ENCODE measurements at places on chromosomes 6 and 20. TPM values are rescaled to one million over a fixed set of nuclear protein-coding genes. Genes with fewer than 3 reads are reported as not detected.

The PRND gene
- not detected for total RNA-seq

The PTK7 gene
- total RNA-seq, result 3.3 TPM

GRCh38 chr6:90495216-90495817 lies 91.6 kb downstream of the MAP3K7 start:
- DNase-seq, result no peak

The SLC35D3 gene
- not detected for total RNA-seq

DNA sequence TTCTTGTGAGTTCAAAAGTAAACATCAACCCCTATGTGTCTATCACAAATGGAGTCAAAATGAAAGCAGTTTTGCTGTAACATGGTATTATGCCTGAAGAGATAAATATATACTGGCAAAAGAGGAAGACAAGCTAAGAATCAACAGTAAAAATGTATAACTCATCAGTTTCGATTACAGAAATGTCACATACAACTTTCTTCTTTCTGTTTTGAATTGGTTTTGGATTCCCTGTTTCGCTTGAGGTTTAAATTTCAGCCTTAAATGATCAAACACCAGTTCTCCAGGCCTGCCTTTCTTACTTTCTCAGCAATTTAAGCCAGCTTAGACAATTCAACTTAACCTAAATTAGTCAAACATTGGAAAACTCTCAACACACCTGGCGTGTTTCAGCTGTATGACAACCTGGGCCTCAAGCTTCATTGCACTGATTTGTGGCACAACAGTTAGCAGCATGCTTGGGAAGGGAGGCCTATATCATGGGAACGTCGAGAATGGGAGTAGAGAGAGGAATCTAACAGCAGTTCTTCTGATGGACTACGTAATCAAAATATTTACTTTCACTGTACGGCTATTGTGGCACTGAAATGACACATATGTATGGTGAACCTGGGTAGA lies 51.9 kb upstream of the MARCKS start:
- no peak for DNase-seq

The ERVFRD-1 gene
- total RNA-seq, result not detected

- no peak for DNase-seq
Measured at GRCh38 chr6:80690551-80691131, 584.2 kb downstream of the BCKDHB start.

DNA sequence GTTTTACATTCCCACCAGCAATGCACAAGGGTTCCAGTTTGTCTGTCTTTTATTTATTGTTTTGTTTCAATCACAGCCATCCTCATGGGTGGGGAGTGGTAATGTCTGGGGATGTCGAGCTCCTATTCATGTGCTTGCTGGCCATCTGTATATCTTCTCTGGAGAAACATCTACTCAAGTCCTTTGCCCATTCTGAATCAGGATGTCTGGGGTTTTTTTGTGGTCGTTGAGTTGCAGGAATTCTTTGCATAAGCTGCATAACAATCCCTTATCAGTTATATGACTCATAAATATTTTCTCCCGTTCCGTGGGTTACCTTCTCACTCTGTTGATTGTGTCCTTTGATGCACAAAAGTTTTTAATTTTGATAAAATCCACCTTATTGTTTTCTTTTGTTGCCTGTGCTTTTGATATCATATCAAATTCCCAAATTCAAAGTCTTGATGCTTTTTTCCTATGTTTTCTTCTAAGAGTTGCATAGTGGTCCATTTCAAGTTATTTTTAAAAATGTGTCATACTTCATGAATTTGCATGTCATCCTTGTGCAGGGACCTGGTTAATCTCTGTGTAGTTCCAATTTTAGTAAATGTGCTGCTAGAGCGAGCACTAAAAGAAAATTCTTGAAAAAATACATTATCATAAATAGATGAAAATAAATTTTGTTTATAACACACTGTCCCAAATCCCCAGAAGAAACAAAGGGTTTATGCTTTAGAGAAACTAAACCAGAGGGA lies 54.9 kb upstream of the PDE10A start:
- no peak for DNase-seq

GRCh38 chr6:53975941-53976615 lies 135.2 kb upstream of the MLIP start:
- DNase-seq, result no peak

The VSX1 gene
- total RNA-seq, result not detected

The COL12A1 gene
- total RNA-seq, result not detected

The CCDC28A gene
- 43.8 TPM for total RNA-seq

- no peak for DNase-seq
Measured at GRCh38 chr6:52538252-52538900, 38.5 kb downstream of the TRAM2 start.

- DNase-seq, result peak; percentile 73
Measured at GRCh38 chr6:125746731-125747588, 2.5 kb upstream of the HEY2 start.

DNA sequence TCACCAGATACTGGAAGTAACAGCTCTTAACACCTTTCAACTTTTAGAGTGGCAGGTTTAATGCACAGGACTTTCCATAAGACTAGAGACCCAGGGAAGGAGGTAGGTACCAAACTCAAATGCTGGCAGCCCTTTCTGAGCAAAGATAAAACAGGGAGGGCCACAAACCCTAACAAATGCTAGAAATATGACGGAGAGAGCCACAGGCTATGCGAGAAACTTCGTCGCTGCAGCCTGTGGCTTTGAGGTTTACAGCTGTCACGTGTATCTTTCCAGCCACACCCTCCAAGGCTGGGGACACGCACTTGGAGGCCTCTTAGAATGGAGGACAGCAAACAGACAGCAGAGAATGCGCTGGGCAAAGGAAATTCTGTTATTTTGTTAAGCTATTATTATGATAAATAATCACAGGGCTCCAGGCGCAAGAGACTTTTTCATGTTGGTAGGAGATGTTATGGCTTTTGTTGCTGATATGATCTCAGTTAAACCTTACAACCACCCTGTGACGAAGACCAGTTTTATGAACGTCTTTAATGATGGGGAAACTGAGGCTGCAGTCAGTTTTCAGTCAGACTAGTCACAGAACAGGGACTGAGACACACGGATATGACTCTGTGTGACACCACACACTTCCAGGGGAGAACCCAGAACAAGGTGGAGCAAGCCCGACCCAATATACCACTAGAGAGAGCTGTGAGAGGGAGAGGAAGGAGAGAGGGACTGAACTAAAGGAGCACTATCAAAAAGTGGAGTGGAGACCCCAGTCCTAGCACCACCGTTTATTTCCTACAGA lies 2.0 kb downstream of the TRAM2 start:
- DNase-seq, result no peak

The SLC2A10 gene
- not detected for total RNA-seq

GRCh38 chr6:23608931-23609435 lies 517.0 kb upstream of the NRSN1 start:
- DNase-seq, result no peak

- no peak for DNase-seq
Measured at GRCh38 chr20:61119794-61120410, 132.2 kb upstream of the CDH4 start.

- DNase-seq, result no peak
Measured at GRCh38 chr6:79330704-79331103, 96.2 kb upstream of the HMGN3 start.

The NKX2-2 gene
- not detected for total RNA-seq

The SLC32A1 gene
- total RNA-seq, result not detected

The PPP1R16B gene
- 0.04 TPM for total RNA-seq

DNA sequence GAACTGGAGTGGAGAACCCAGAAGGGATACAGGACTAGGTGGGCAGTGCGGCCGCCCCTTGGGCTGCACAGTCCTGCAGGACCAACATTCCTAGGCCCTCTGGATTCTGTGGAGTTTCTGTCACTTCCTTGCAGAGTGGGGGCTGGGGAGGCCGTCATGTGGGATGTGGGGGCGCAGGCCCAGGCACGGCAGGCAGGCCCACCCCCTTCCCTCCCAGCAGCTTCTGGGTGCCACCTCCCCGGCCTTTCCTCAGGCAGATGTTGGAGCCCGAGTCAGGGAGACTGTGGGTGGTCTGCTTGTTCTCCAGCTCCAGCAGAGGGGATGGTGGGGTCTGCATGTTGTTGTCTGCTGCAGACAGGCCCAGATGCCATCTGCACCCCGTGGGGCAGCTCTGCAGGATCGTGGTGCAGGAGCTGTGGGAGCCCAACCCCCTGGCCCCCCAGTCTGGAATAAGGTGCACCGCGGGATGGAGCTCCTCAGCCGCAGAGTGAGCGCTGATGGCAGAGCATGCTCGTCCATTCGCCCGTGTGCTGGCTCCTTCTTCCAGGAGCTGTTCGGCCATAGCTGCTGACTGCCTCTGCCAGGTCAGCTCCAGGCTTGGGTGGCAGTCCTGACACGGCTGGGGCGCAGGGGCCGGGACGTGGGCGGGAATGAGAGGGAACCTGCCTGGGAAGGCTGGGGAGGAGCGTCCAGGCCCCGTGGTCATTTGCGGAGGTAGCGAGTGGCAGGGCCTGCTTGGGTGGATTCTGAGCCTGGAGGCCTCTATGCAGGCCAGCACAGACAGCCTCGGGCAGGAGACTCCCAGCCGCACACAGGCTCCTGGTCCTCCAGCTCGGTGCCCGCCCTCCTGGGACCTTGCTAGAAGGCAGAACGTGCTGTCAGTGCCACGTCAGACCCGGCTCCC lies 18.1 kb downstream of the SLC17A9 start:
- no peak for DNase-seq

GRCh38 chr6:33424855-33425667 lies 5.2 kb downstream of the SYNGAP1 start:
- DNase-seq, result no peak

DNA sequence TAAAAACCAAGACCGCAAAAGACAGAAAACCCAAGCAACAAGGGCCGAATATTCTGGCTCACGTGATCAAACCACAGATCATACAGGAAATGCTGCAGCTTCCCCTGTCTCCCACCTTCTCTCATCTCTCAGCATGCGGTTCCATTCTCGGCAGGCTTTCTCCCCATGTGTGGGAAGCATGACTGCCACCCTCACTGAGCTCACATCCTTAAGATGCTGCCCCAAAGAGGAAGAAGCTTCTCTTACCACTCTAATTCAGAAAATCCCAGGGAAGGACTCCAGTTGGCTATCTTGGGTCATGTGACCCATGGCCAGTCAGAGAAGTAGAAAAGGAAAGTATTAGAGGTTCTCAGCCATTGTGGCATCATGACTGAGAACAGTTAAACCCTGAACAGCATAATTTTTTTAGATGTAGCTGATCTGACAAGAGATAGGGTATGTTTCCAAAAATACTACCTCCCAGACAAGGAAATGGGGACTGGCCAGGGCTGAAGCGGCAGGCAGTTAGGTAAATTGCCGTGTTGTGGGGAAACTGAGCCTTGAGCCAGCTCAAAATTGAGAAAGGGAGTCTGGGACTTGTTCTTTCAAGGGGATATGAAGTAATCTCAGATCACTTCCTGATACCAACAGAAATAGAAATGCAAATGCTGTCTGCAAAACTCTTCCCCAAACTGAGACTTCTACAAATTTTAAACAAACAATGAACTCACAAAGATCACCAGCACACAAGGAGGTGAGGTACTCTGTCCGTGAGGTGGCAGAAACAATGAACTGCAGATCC lies 37.1 kb upstream of the GRM4 start:
- no peak for DNase-seq

- no peak for DNase-seq
Measured at GRCh38 chr20:31707994-31708735, 14.5 kb downstream of the BCL2L1 start.

- no peak for DNase-seq
Measured at GRCh38 chr6:96156425-96156824, 140.7 kb downstream of the FUT9 start.

GRCh38 chr6:109579361-109579760 lies 96.3 kb upstream of the ZBTB24 start:
- no peak for DNase-seq

DNA sequence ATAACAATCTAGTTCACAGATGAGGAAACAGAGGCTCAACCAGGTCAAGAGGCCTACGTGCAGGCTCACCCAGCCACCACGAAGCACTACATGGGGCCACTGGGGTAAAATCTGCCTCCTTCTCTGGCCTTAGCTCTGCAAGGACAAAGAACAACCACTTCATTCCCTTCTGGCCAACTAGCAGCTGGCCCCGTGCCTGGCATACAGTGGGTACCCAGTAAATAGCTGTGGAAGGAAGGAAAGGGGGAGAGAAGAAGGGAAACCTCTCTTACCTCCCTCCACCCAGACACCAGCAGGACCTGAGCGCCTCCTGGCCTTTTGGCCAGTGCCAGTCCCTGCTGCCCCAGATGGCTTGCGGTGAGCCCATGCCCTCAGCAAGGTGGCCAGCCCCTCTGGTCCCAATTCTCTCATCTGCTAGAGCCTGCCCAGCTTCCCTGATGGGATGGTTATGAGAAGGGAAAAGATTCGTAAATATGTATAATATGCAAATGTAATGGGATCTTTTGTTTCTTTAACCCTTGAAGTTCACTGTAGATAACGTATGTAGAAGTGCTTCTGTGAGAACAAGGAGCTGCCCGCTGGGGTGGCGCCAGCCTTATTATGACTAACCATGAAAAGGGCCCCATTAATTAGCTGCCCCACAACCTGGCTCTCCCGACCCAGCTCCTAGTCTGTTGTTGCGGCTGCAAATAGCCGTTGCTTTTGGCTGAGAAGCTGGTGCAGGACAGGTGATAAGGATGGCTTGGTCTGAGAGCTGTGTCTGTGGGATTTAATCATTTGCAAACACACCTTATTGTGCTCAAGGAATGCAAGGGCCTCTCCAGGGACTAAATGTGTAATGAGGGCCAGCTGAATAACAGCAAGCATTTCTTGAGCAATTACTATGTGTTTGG lies 62.0 kb downstream of the DLGAP4 start:
- no peak for DNase-seq

GRCh38 chr20:62944746-62945145 lies 6.8 kb downstream of the GID8 start:
- no peak for DNase-seq

The SLC44A4 gene
- not detected for total RNA-seq

- no peak for DNase-seq
Measured at GRCh38 chr6:158409451-158409850, 97.2 kb downstream of the TULP4 start.

DNA sequence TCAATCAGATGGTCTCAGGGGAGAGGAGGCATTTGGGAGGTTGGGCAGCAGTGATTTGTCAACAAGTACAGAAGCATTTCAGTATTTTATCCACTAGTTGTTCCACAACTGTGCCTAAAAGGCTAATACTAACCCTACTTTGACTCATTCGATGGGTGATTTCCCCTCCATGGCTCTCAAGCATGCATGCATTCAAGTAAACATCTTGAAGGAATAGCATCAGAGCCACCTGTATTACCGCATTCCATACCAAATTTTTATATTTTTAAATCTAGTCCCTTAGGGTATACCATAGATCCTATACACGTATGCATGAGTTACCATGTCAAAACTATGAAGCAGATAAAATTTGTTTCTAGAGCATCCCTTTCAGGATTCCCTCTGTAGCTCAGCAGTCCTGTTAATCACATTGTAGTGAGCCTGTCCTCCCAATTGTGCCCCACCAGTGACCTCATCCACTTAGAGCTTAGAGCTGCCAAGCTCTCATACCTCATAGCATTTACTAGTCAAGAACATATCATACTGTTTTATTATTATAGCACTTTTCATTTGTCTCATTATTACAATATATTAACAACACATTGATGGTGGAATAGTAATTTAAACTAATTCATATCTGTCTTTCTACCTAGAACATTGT lies 213.8 kb downstream of the LAMA2 start:
- DNase-seq, result no peak

The SPTLC3 gene
- not detected for total RNA-seq

The EYS gene
- total RNA-seq, result not detected

The GSTA2 gene
- total RNA-seq, result not detected

The WFDC10B gene
- not detected for total RNA-seq

The PAK5 gene
- total RNA-seq, result not detected

The ENPP4 gene
- total RNA-seq, result 2.5 TPM

The SLC12A5 gene
- total RNA-seq, result not detected
